ENCODE measurements at places on chromosomes 4 and X.

- no peak for DNase-seq
These were observed 10.8 kb upstream of the GUCY1B1 start for GRCh38 chr4:155748039-155748438.

- DNase-seq: no peak
These were observed 814.2 kb downstream of the PDHA2 start for GRCh38 chr4:96654045-96654444.

- no peak for DNase-seq
These were observed 24.9 kb downstream of the TNMD start for GRCh38 chrX:100609591-100609990.

DNA sequence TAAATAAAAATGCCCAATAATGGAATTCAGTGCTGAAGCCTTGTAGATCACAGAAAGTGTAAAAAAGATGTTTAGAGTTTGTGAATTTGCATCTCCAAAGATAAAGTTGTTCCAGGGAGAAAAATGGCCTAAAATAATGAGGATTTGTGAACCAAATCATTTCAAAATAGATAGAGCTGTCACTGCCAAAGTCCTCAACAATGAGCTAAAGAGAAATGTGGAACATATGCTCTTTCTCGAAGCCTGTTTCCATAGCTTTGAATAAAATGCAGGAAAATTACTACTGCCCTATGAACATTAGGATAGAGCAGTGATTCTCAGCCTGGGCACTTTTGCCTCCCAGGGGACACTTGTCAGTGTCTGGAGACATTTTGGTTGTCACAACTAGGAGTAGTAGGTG, 3.4 kb upstream of the AP1S2 start:
- no peak for DNase-seq

GRCh38 chr4:575281-576141, 584 bp downstream of the TMEM271 start:
- peak; percentile 14 for DNase-seq

DNA sequence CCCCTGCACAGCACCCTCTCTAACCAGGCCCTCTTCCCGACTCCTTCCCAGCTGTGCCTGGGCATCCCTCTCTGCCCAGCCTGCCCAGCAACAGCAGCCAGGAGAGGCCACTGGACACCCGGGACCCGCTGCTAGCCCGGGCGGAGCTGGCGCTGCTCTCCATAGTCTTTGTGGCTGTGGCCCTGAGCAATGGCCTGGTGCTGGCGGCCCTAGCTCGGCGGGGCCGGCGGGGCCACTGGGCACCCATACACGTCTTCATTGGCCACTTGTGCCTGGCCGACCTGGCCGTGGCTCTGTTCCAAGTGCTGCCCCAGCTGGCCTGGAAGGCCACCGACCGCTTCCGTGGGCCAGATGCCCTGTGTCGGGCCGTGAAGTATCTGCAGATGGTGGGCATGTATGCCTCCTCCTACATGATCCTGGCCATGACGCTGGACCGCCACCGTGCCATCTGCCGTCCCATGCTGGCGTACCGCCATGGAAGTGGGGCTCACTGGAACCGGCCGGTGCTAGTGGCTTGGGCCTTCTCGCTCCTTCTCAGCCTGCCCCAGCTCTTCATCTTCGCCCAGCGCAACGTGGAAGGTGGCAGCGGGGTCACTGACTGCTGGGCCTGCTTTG, 1.1 kb downstream of the AVPR2 start:
- no peak for DNase-seq

DNA sequence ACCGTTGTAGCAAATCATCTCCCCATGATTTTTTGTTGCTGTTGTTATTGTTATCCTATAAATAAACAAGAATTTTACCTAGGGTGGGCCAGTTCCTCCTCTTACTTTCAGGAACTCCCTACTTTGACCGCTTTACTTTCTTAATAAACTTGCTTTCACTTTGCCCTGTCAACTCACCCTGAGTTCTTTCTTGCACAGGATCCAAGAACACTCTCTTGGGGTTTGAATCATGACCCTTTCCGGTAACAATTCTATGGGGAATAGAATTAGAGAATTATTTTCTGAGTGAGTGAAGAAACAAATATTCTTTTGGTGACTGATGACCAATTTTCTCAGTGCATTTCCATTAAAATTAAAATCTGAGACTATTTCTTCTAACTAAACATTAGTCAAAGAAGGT, 584.0 kb upstream of the TENM3 start:
- DNase-seq: no peak

- no peak for DNase-seq
These were observed 46.3 kb downstream of the SH3KBP1 start for GRCh38 chrX:19840899-19841648.

DNA sequence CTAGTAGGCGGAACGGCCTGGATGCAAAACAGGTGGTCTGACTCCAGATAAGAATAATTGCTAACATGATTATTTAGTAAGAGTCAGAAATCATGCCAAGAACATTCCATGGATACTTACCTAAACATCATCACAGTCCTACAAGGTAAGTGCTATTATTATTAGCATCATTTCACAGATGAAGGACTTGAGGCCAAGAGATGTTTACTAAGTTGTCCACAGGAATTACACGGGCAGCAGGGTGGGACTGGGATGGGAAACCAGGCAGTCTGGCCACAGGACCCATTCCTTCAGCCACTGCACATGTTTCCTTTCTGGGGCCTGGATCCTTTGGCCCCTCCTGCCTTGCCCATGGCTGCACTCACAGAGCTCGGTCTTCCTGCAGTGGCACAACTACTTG, 48.3 kb downstream of the ANAPC4 start:
- DNase-seq: no peak

- no peak for DNase-seq
These were observed 694.0 kb downstream of the KCTD8 start for GRCh38 chr4:43754566-43754965.

DNA sequence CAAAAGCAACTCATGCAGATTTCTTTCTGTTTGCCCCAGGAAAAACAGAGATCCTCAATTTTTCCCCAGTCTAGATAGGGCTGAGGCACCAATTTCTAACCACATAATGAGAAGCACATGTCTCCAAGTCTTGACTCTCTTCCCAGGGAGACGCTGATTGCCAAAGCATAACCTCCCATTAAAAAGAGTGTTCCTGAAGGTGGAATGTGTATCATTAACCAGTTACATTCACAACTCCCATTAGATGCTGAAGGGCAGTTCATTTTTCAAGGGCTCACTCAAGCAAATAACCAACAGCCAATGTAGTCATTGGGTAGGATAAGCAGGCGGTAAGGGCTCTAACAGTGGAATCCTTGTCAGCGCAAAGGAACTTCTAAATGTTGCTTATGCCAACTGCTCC, 27.5 kb downstream of the TMEM47 start:
- no peak for DNase-seq

GRCh38 chr4:80268081-80268823, 1.8 kb downstream of the FGF5 start:
- no peak for DNase-seq

GRCh38 chrX:42131856-42132255, 208.5 kb upstream of the CASK start:
- no peak for DNase-seq

DNA sequence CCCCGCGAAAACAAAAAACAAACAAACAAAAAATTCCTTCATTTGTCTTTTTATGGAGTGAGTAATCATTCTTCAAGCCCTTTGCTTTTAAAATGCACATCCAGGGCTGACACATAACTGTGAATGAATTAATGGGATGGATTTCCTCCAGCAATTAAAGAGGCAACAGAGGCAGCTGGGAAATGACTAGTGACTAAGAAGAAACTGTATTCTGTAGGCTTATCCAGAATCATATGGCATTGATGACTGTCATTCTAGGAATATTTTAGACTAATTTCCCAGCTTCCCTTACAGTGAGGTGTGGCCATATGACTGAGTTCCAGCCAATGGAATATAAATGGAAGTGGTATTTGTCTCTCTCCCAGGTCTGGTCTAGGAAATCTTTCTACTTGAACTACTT, 46.8 kb upstream of the PDE5A start:
- DNase-seq: no peak

GRCh38 chr4:129783596-129783995, 687.6 kb downstream of the C4orf33 start:
- no peak for DNase-seq

DNA sequence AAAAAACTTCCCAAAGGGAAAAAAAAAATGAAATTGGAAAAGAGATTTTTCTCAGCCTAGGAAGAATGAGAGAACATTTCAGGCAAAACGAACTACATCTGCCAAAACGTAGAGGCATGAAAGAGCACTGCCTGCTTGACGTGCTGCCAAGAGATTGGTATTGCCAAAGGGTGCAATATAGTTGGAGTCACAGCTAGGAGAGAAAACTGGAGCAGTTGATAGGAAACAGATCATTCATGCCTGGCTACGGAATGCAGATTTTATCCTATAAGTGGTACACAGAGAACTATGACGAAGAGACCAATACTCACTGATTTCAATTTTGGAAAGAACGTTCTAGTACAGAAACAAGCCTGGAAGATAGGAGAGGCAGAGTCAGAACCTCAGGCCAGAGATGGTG, 68.4 kb upstream of the IQCM start:
- no peak for DNase-seq

DNA sequence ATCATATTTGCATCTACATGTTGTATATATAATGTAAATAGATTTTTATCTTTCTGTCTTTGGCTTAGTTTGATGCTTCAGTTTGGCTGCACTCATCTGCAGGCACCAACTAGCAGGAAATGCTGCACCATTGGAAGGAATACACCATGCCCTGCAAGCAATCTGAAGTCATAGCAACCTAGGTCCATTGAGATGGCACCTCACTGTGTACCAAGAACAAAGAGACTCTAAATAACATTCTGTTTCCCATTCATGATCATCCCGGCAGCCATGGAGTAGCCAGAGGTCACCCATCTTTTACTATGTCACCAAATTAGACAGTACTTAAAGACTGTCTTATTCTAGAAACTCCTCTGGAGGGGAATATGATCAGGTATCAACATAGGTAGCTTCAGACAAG, 40.8 kb upstream of the HS6ST2 start:
- DNase-seq: no peak

DNA sequence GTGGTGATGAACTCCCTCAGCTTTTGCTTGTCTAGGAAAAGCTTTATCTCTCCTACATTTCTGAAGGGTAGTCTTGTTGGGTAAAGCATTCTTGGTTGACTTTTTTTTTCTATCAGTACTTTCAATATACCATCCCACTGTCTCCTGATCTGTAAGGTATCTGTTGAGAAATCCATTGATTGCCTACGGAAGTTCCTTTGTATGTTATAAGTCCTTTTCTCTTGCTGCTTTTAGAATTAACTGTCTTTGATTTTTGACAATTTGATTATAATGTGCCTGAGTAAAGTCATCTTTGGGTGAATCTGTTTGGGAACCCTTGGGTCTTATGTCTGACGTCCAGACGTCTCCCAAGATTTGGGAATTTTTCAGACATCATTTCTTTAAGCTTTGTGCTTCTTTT, 30.8 kb downstream of the SCLT1 start:
- DNase-seq: no peak

GRCh38 chr4:91746551-91746950, 557.2 kb upstream of the GRID2 start:
- DNase-seq: no peak

GRCh38 chrX:78387364-78387763, 60.0 kb upstream of the CYSLTR1 start:
- no peak for DNase-seq

DNA sequence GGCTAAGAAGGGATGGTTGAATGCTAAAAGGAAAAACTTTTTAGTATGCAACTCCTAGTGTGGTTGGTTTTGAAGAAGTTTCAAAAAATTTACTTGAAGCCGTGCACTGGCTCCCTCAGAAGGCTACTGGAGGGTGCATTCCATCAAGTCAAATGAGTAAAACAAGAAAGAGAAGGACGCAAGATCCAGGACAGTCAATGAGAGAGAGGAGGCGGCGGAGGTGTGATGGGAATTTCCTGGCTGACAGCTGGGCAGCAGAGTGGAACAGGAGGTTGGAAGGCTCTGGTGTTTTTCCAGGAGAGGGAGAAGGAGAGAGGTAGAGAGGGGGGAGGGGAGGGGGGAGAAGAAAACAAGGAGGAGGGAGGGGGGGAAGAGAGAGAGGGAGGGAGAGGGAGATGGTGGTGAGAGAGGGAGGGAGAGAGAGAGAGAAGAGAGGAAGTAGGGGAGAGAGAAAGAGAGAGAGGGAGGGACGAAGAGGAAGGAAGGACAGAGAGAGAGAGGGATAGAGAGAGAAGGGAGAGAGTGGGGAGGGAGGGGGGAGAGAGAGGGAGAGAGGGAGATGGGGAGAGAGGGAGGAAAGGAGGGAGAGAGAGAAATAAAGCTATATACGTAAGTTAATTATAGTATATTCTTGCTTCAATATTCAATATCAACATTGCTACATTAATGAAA, 126.4 kb downstream of the SH3KBP1 start:
- DNase-seq: no peak

DNA sequence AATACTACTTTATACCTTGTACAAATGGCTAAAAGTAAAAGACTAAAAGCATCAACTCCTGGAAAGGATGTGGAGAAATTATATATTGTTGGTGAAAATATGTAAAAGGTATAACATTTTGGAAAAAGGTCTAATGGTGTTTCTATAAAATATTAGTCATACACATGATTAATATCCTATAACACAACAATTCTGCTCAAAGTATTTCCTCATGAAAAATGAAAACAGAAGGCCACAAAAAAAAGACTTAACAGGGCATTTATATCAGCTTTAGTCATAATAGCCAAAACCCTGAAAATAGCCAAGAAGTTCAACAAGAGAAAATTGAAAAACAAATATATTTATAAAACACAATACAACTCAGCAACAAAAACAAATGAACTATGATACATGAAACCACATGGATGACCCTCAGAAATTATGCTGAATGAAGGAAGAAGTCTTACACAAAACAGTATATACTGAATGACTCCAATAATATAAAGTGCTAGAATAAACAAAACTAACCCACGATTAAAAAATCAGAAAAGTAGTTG, 38.8 kb downstream of the TBCK start:
- DNase-seq: no peak

GRCh38 chrX:67342138-67342537, 201.7 kb upstream of the AR start:
- DNase-seq: no peak

GRCh38 chr4:2407991-2408342, 10.5 kb downstream of the ZFYVE28 start:
- DNase-seq: no peak

- no peak for DNase-seq
These were observed 7.4 kb downstream of the ADRA2C start for GRCh38 chr4:3773552-3774001.

- no peak for DNase-seq
These were observed 106.4 kb downstream of the DHX15 start for GRCh38 chr4:24477919-24478318.

DNA sequence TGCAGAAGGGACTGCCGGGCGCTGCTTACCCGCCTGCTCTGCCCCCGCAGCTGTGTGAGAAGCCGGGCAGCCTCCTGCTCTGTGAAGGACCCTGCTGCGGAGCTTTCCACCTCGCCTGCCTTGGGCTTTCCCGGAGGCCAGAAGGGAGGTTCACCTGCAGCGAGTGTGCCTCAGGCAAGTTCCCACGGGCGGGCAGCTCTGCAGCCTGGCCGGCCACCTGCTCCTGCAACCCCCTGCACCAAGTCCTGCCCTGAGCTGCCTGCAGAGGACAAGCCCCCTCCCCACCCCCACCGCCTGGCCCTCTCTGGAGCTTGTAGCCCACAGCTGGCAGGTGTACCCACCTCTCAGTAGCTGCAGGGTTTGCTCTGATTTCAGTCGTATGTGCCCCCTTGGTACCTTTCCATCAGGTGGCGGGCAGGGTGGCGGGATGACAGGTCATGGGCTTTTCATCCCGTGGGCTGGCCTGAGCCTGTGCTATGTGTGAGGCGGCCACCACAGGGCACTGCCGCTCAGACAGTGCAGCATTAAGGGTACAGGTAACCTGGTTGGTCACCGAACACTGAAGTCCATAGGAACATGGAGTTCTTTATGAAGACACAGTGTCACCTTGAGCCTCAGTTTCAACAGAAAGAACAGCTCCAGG, 56.6 kb downstream of the NELFA start:
- DNase-seq: no peak
